ENCODE measurements at places on chromosomes 2 and 18.

- no peak for DNase-seq
Observed at GRCh38 chr2:40178171-40178778, 273.6 kb downstream of the SLC8A1 start.

DNA sequence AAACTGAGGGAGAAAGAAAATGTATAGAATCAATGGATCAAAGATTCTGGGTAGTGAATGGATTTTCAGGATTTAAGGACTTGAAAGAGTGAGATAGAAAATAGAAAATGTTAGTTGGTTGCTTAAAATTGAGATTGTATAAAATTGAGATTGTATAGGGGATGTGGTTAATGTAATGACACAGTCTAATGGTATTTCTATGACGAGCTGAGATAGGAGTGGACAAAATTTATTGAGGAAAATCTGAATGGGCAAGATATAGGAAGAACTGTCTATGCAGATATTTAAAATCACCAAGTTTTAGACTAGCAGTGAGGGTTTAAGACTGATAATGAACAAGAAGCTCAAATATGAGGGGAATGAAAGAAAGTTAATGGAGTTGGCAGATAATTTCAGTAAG lies 406.6 kb downstream of the NYAP2 start:
- no peak for DNase-seq

- DNase-seq, result no peak
Observed at GRCh38 chr2:68744366-68744912, 9.8 kb downstream of the ARHGAP25 start.

GRCh38 chr2:122326471-122326870 lies 571.0 kb downstream of the TSN start:
- no peak for DNase-seq

- no peak for DNase-seq
Observed at GRCh38 chr2:45242161-45242741, 233.0 kb upstream of the SIX2 start.

DNA sequence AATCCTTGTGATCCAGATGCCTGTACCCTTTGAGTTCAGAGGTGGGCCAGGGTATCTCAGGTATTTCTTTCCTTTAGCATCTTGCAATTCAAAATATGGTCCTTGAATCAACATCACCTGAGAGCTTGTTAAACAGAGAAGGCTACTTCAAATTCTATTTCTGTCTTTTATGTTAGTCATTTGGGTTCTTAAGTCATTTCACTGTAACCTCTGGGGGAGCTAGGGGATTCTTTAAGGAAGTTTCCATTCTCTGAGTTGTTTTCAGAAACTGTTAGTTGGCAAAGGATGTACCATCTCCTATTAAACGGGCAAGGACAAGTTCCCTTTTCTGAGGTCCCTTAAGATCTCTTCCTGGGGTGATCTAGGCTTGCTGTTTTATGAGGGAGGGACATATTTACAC lies 16.6 kb downstream of the CFLAR start:
- no peak for DNase-seq
